ENCODE measurements at places on chromosomes 7 and 10.

DNA sequence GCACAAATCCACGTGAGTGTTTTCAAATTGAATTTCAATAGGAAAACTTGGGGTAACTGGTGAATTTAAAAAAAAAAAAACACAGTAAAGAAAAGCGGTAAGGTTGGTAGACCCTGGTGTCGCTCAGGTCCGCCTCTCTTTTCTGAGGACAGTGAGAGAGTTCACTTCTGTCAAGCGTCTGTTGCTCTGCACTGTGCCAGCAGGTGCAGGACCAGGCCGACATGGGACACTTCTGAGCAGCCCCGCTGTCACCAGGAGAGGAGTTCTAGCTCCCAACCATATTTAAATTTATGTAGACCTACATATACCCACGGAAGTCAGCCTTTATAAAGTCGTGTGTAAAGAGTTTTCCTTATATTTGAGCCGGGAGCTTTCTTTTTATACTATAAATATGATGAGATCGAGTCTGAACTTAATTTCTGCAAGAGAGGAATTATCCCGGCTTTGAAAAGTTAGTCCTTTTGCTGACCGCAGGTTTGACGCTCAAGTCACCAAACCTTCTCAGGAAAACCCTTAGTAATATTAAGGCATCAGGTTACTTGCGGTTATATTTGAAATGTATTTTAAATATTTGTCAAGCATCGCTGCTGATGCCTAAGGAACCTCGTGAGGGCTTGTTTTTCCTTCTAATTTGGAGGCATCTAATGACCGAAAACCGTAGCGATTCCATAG is 531 bp downstream of the IKZF1 start:
- no peak for DNase-seq

- peak; percentile 83 for DNase-seq
Measured at GRCh38 chr10:30827531-30828120, 198.1 kb upstream of the LYZL2 start.

- no peak for DNase-seq
Measured at GRCh38 chr7:30726296-30727006, 25.5 kb upstream of the INMT start.

- no peak for DNase-seq
Measured at GRCh38 chr10:76353237-76353851, 921.9 kb downstream of the LRMDA start.

DNA sequence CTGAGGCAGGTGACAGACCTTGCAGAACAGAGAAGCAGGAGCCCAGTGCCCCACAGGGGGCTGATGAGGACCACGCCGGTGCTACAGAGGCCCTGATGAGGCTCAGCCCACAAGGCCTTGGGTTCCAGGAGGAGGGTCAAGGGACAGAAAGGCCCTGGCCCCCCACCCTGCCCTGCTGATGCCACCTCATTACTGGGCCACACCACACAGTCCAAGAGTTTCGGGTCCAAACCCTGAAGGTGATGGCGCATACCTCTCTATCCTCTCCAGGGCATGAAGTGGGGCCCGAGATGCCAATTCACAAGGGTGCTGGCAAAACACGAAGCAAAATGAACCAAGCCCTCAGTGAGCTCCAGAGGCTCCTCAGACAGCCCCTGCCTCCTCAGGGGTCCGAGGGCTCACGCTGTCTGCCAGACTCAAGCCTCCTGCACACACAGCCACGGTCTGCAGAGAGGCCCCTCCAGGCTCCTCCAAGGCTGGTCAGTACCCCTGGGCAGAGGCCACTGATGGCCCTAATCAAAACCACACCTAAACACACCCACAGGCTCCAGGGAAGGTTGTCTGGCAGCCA is 32.3 kb downstream of the RASGEF1A start:
- DNase-seq: no peak

DNA sequence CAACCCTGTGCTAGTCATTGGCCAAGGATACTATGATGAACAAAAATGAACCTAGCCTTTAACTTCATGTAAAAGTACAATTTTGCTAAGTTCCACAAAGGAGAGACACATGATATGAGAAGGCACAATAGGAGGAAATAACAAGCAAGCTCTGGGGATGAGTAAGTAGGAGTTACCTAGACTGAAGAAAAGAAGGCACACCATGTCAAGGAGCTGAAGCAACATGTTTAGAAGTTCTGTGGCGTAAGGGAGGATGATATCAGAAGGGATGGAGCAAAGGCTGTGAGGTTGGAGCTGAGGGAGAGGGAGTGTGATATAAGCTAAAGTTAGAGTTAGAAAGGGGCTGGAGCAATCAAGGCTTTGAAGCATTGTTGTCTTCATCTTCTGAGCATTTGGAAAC is 25.6 kb downstream of the KIFBP start:
- no peak for DNase-seq

GRCh38 chr7:93958651-93959050 is 37.1 kb downstream of the GNG11 start:
- DNase-seq: no peak

DNA sequence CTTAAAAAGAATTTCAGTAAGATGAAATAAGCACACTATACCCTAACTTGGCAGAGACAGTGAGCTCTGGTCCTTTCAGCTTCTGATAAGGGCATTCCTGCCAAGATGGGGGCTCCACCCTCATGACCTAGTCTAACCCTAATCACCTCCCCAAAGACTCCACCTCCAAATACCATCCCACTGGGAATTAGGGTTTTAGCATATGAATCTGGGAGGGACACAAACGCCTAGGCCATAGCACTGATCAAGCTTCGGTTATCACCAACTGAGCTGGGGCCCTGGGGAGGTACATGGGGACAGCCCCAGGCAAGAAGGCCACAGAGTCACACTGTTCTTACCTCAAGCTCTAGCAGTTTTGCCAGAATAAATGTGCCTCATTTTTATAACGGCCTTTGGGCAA is 31.4 kb downstream of the PALS2 start:
- no peak for DNase-seq

- DNase-seq: peak; percentile 47
Measured at GRCh38 chr7:153381275-153382040, 621.9 kb downstream of the ACTR3B start.

GRCh38 chr10:102674566-102674965 is 30.3 kb downstream of the TRIM8 start:
- no peak for DNase-seq

DNA sequence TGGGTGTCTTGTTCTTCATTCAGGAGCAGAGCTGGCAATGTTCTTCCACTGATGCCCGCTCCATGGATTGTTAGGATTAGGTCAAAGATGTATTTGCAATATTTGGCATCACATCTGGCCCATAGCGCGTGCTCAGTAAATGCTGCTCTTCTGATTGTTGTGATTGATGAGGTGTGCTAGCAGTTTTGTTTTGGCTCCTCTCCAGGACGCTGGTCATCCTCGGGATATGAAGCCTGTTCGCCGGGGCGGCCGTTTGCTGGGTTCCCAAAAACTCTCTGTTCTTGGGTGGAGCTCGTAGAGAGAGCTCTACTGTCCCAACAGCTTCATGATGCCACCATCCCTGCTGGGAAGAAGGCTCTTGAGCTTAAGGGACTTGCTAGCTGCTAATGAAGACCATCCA is 96.9 kb downstream of the XRCC2 start:
- no peak for DNase-seq
